GM13977 (cell line): ENCODE measurements at places on chromosomes 7 and 10.

DNA sequence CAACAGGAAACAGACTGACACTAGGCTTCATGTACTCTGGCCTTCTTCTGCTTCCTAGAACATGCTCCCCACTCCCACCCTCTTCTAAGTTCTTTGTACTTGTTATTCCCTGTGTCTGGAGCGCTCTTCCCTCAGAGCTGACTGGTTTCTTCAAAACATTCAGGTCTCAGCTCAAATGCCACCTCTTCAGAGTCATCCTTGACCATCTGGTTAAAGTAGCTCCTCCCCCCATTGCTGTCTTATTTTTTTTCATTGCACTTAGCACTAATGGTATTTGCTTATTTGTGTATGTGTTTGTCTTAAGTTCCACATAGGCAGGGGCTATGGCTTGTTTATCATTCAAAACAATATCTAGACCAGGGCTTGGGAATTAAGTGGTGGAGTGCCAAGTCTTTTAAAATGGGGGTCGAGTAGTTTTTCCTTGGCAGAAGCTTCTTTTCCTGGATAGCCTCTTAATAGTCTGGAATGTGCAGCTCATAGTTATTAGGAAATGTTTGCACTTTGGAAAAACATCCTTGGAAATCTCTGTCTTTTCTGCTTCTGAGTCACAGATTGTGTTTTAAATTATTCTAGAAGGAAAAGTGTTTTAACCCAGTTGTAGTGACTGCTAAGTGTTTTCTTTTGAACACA, 60.0 kb downstream of the RALA start:
- DNase-seq: no peak

DNA sequence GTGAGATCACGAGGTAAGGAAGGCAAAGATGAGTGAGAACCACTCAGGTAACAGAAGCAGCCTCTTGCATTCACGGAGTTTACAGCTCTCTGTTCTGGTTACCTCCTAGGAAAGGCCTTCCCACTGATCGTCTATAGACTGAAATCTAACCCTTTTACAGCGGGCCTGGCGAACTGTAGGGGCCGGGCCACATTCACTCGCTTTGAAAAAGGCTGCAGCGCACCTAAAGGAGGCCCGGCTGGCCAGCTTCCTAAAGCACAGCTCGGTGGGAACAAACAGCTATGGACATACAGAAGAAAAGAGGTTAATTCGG, 565 bp downstream of the ATP5MK start:
- DNase-seq: peak; percentile 18

DNA sequence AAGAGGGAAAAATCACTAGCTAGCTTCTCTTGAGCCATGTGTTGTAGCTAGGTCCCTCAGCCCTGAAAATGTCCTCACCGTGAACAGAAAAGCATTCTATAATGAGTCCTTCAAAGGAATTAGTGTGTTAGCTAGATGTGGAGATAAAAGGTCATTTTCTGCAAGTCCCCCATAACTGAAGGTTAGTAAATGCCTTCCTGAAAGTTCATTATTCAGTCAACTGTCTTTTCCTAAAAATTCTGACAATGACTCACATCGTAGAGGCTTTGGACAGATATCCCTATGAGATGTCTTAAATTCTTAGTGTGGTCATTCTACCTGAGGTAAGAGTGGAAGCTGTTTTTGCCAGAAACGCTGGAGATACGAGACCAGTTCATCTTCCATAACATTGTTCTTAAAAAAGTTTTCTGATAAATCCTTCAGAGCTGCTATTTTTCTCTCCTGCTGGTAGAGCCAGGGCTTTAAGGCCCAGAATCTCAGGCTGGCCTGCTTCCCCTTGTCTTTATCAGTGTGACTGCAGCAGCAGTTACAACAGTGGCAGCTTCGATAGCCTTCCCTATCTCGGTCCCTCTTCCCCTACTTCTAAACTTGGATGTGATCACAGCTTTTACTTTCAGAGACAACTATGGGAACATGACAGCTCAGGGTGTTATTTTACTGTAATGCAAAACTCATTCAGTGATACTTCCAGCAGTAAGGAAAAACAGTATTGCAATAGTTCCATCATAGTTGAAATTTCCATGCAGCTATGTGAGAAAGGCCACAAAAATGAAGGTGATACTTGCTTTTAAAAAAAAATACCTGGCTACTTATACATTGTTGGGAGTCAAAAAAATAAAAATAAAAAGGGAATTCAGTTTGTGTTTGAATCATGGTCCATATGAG, 37.3 kb upstream of the PRKAR2B start:
- no peak for DNase-seq

DNA sequence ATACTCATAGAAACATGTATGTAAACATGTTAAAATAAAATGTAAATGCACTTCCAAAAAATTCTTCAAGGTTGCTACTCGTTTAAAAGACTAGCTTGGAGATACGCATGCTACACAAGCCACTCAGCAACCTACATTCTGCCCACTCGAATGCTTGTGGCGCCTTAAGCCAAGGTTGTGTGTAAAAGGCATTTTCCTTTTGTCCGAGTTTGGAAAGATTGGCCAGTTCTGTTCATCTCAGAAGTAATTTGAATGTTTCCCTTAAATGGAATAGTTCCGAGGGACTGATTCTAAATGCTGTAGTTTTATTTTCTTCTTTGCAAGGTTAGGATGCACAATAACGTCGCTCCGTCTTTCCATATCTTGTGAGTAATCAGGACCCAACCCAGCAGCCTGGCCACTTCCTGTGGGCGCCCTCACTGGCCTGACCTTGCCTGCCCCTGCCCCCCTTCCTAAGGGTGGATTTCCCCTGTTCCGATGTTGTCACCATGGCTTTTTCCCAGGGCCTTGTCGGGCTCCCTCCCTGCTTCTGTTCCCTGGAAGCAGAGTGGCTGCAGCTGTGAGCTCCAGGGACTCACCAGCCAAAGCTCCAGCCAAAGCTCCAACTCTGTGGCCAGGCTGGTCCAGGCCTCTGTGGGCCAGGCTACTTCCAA, 70.6 kb downstream of the PTPRE start:
- DNase-seq: no peak

GRCh38 chr10:8272794-8273425, 218.4 kb downstream of the GATA3 start:
- no peak for DNase-seq

DNA sequence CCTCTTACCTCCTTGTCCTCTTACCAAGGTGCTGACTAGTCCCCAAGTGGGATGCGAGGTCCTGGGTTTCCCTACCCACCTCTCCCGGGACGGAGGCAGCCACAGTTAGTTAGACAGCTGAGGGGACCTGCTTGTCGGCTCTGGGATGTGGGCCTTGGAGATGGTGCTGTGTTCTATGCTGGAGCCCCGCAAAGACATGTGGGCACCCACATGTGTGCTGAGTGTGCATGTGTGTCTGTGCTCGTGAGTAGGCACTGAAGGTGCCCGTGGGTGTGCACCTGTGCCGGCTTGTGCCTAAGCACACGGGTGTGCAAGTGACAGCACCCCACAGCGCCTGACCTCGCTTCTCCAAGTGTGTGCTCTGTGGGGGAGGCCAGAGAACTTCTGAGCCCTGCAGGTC, 62.2 kb downstream of the NEURL1 start:
- DNase-seq: no peak

DNA sequence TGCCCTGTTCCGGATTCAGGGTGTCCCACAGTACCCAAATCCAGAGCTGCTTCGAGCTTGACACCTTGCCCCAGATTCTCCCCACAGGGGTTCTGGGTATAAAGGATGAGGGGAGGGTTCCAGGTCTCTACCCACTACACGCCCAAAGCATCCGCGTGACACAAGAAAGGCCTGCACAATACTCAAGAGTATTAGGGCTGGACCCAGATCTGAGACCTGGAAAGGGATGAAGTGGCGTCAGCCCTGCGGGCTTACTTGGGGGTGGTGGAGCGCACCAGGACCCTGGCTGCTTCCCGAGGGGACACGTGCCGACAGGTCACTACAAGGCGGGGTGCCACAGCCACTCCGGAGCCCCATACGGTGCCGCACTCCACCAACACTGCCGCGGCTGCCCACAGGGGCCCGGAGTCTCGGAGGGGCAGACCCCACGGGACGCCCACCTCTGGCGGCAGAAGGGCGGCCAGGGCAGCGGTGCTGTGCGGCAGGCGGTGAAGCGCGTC, 1.3 kb downstream of the TYSND1 start:
- DNase-seq: no peak

GRCh38 chr7:129797214-129797789, 155.5 kb downstream of the UBE2H start:
- no peak for DNase-seq

DNA sequence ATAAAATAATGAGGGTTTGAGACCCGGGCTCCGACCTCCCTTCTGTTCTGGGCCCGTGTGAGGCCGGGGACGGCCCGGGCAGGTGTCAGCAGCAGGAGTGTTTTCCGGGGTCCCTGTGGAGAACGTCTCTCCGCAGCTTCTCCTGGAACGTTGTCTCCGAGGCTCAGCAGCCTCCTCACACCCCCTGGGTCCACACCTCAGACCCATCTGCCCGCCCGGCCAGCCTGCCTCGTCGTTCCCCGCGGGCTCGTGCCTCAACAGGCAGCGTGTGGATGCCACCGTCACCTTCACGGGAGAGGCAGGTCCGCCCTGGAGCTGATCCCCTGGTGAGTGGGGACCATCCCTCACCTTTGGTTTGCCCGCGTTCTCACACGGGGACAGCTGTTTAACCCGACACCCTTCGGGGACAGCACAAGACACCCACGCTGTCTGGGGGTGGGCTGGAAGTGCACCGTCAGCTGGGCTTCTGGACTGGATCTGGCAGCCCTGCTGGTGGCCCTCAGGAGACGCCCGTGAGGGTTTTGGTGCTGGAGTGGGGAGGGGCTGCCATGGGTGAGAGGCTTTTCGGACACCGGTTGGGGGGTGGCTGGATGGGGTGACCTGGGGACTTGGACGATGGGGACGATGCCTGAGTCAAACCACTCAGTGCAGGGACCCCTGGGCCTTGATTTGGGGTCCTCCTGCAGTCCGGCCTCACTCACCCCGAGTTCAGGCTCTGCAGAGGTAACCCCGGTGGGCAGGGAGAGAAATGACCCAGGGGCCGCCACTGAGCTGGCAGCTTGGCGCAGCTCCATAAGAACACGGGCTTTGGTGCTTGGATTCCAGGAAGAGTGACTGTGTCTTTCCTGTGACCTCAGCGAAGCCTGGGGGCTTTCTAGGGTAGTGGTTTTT, 131.7 kb downstream of the DNAJB6 start:
- DNase-seq: no peak

GRCh38 chr10:63434866-63435854, 30.6 kb downstream of the JMJD1C start:
- DNase-seq: no peak

DNA sequence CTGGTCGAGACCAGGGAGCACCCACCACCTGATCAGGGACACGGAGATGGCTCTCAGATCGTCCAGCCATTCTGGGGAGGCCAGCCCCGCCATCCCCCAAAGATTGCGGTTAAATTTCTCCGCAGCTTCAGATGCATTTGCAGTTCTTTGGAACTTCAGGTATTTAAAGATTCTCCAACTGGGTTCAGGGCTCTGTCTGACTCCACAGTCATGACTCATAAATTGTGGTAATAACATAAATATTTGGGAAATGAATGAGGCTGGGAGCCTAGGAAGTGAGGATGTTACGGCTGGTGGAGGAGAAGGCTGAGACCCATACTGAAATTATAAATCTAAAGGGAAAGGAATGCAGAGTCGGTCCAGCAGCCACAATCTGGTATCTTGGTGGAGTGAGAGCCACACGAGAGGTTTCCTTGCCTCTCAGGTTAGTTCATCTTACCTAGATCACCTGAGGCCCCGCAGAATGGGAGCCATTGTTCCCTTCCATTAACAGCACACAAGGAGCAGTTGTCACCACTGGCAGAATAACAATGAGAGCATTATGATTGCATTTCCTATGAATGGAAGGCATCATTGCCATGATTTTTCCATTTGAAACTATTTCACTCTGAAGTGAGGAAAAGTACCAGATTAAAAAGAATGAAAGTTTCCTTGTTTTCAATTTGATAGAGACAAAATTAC, 26.7 kb upstream of the DNAJB6 start:
- no peak for DNase-seq

GRCh38 chr10:101029520-101030295, 1.2 kb downstream of the PDZD7 start:
- no peak for DNase-seq

DNA sequence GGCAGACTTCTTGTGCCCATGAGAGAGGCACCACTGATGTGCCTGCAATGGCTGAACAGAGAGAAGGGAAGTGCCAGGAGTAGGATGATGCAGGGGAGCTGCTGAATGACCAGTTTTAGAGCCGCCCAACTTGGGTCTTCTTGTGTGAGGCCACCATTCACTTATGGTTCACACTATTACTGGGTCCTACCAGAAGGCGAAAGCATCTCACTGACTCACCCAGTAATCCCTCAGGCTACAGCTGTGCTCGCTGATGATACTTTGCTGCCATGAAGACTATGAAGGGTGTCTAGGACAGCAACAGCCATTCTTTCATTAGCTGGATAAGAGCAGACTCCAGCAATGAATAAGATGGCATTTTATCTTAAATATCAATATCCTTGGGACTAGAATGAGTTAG, 47.6 kb downstream of the PLXNA4 start:
- no peak for DNase-seq

DNA sequence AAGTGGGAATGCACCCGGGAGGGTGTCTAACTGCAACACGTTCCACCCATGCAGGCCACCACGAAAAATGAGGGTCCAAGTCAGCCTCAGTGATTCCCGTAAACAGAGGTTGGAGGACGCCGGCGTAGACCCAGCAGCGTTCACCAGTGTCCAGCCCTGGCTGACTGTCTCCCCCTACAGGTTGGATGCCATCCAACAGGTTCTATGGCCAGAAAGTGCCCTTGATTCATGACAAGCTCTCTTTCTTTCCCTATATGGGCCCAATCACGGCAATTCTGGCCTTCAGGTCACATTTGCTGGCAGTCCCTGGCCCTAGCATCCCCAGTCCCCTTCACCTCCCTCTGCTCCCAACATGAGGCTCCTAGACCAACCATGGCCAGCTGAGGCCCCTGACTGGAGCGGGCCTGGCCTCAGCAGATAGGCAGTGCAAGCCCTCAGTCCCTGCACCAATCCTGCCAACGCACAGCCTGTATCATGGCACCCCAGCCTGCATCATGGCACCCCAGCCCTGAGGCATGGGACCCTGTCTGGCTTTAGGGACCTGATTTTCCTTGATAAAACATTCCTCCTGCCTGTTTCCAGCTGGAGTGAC, 227.4 kb downstream of the GRID1 start:
- no peak for DNase-seq

- no peak for DNase-seq
Measured at GRCh38 chr10:80144696-80145131, 12.2 kb downstream of the PLAC9 start.

DNA sequence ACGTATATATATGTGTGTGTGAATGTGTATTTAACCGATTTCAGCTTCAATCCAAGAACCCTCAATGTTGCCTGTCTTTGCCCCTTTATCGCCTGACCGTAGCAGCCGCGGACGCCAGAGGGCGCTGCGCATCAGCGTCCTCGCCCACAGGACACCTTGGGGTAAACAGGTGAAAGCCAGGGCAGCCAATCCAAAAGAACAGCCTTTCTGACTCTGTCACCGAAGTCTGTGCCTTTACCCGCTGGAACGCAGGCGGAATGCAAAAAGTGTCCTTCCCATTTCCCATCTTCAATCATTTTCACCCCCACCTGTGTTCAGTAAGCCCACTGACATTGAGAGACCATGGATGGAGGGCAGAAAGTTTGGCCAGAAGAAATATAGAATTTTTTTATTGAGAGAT, 3.6 kb downstream of the NXPH1 start:
- DNase-seq: peak; percentile 81

- DNase-seq: no peak
Measured at GRCh38 chr10:90977855-90978486, 57.1 kb upstream of the ANKRD1 start.

- DNase-seq: no peak
Measured at GRCh38 chr10:92972066-92972870, 88.3 kb upstream of the CYP26C1 start.
